ENCODE measurements at places on chromosomes 2 and 18.
A peak's percentile ranks its signal among the peaks of the same experiment; 100 is the strongest.

- no peak for DNase-seq
These were observed 891 bp upstream of the KHK start for GRCh38 chr2:27085673-27086089.

DNA sequence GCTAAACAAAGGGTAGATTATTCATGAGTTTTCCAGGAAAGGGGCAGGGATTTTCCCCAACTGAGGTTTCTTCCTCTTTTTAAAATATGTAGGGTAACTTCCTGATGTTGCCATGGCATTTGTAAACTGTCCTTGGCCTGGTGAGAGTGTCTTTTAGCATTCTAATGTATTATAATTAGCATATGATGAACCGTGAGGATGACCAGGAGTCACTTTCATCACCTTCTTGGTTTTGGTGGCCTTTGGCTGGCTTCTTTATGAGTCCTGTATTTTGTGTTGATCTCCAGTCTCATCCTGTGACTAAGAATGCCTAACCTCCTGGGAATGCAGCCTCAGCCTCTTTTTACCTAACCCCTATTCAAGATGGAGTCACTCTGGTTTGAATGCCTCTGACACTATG is 391.0 kb upstream of the LINC00305 start:
- DNase-seq, result no peak

GRCh38 chr2:43305517-43305916 is 79.1 kb upstream of the ZFP36L2 start:
- DNase-seq, result no peak

GRCh38 chr18:76390452-76391035 is 104.5 kb downstream of the ZNF516 start:
- DNase-seq, result no peak

DNA sequence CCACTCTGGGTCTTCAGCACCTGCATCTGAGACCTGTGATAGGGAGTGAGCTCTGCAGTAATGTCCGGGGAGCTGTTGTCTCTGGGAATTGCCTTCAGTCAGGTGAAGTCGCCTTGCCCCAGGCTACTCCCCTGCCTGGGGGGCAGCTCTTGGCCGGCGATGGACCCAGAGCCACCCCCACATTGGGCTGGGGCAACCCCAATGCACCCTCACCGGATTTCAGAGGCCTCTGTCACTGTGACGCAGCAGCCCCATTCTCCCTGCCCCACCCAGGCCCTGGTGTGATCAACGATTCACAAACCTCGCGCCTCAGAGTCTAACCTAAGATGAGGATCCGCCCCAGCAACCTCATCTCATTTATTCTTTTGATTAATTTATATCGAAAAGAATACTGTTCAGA is 303.6 kb downstream of the NDUFA10 start:
- DNase-seq, result no peak

DNA sequence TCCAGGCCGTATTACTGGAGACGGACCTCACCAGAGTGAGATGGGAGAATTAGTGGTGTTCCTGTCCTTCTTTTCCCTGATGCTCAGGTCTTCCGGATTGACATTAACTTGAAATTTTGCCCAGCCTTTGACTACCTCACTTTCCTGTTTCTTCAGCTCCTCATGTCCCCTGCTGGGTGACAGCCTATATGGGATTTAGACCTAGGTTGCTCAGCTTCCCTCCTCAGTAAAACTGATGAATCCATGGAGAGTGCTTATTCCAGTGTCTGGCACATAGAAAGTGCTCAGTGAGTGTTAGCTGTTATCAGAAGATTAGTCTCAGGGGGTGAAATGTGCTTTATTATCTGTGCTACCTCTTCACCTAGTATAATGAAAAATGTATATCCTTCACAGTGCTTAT is 30.0 kb downstream of the CRIM1 start:
- no peak for DNase-seq

DNA sequence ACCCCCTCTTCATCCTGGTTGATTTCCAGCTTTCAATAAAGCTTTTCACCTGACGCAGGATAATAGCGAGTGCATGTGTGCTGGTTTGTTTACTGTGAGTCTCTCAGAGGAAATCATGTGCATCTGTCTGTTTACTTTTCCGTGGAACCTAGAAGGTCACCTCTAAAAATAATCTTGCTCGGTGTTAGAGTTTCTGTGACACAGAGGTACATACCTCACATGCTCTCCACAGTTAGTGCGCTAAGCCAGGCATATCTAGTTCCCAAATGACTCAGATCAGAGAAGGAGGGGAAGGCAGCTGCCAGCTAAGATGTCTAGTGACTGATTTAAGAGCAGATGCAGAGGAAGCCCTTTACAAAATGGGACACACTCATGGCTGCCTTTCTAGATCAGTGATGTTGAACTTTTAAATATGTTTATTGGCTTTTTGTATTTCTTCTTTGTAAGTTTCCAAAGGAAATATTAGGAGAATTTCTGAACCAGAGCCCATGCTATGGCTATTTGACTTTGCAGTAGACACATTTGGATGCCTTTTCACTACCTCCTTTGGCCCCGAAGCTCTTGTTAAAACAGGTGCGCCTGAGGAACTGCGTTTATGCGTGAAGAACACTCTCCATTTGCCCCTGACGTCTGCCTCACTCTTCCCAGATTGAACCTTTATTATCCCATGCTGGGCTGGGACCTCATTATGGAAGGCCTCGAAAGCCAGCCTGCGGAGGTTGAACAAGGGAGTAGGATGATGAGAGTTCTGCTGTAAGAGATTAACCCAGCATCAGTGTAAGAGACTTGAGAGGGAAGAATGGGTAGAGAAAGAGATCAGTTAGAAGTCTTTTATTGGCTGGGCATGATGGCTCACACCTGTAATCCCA is 145.6 kb downstream of the FAM161A start:
- DNase-seq, result peak; percentile 97

- no peak for DNase-seq
These were observed 349.8 kb downstream of the TNS1 start for GRCh38 chr2:217652761-217653639.

GRCh38 chr2:85692039-85692645 is 2.0 kb upstream of the GNLY start:
- DNase-seq, result no peak

DNA sequence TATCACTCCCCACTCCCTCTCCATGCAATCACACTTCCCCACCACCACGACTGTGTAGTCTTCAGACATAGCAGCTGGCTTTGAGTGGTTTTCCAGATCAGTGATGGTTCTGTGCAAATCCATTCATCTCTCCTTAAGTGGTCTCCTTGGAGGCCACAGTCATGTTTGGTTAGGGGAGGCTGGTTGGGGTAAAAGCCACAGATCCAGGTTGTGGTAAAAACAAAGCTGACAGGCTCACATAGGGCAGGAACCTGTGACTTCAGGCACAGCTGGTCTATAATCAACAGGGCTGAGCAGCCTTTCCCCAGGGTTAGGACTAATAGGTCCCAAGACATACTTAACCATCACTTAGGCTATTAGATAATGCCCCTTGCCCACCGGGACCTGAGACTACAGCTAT is 46.2 kb upstream of the FZD7 start:
- peak; percentile 20 for DNase-seq

GRCh38 chr2:144477957-144478311 is 42.0 kb downstream of the ZEB2 start:
- DNase-seq, result no peak

GRCh38 chr18:76886112-76886511 is 63.8 kb downstream of the ZNF236 start:
- DNase-seq, result no peak

DNA sequence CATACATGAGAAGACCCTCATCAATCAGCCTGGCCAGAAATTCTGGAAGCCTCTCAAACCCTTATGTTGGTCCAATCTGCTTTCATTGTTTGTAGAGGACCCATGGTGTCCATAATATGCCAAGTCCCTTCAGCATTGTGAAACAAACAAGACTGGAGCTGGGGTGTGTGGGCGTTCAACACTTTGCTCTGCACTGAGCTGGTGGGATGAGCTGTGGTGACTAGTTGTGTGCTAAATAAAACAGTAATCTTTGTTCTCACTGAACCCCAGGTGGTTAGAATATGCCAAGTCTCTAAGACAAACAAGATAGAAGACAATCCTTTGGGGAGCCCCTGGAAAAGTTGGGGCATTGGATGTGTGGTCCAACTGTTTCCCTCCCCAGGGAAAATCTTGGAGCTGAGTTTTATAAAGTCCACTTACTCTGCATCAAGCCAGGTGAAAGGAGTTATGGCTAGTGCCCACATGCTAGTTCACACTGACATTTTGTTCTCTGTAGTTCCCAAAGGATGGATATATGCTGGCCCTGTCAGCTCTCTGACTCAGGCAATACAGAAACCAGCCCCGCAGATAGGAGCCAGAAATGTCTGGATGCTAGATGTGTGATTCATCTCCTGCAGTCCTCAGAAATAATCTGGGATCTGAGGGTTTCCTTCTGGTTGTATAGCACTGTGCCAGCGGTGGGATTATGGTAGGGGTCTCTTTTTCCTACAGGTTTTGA is 260.2 kb downstream of the TMX3 start:
- DNase-seq, result no peak

GRCh38 chr2:75053484-75054112 is 95.2 kb downstream of the POLE4 start:
- DNase-seq, result no peak

DNA sequence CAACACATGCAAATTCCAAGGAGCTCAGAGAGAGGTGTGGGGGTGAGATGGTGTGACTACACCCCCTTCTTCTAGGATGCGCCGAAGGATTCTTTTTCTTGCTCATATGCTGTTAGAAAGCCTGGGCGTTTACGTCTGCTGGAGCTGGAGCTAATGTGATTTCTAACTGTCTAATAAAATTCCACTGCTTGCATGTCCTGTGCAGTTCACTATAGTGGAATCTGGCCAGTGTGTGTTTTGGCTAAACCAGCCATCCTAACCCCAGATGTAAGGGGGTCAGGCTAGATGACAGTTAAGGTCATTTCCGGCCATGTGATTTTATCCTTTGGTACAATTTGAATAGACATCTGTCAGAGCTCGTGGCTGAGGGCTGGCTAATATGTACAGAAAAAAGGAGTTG is 194.1 kb downstream of the PRKCE start:
- DNase-seq, result no peak

DNA sequence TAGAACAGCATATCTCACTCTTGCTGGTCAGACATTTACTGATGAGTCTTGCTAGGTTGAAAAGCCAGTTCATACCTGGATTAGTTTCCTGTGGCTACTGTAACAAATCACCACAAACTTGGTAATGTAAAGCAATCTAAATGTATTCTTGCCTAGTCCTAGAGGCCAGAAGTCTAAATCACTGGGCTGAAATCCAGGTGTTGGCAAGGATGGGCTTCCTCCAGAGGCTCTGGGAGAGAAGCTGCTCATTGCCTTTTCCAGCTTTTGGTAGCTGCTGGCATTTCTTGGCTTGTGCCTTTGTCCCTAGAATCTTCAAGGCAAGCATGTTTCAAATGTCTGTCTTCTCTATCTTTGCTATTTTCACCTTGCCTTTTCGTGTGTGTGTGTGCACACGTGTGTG is 62.3 kb upstream of the MAP4K3 start:
- no peak for DNase-seq

DNA sequence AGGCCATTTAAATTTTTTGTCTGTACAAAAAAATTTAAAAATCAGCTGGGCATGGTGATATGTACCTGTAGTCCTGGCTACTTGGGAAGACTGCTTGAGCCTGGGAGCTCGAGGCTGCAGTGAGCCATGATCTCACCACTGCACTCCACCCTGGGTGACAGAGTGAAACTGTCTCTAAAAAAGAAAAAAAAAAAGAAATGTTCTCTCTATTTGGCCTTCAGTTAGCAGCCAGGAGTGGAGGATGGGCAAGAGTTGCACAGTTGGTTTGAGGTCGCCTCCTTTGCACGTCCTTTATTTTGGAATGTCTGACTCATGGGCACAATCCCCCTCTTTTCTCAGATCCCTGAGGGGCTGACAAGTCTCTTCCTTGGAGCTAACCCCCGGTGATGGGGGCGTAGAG is 26.3 kb downstream of the ITM2C start:
- DNase-seq, result no peak

- no peak for DNase-seq
These were observed 71.0 kb upstream of the ITM2C start for GRCh38 chr2:230793572-230794359.

DNA sequence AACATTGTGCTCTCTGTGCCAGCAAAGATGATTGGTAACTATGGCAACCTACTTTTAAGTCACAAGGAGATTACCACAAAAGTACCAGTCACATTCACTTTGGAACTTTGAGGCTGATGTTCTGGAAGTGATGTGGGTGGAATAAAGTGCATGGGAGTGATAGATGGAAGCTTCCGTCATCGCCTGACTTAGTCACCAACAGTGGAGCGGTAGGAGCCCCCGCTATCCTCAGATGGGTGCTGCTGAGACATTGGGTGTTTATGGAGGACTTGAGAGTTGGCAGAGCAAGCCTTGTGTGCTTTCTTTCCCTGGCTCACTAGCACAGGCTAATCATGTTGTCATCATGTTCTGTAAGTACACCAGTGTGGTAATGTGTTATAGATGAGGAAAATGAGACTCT is 4.6 kb downstream of the PPP1R7 start:
- DNase-seq, result no peak

DNA sequence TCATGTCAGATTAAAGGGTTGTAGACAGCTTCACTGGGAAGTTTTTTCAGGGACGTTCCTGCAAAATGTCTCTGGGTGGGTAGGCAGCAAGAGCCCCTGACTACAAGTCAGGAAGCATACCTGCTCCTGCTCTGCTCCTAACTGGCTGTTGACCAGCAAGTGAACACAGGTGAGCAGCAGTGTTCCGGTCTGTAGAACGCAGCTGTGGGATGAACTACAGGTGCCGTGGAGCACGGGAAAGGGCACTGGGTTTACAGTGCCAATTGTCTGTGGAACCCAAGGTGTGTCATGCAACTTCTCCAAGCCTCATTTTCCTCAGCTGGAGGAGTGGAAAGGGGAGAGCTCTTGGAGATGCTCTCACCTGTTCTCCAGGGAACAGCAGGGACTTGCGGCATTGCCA is 6.6 kb downstream of the ASB18 start:
- no peak for DNase-seq

- no peak for DNase-seq
These were observed 65.4 kb downstream of the TRIP12 start for GRCh38 chr2:229856413-229856812.

- no peak for DNase-seq
These were observed 767.4 kb downstream of the TDRD15 start for GRCh38 chr2:21891191-21891590.
